Right renal pelvis (tissue), 4 donors: ENCODE measurements at places on chromosomes 2 and 18. TPM values are rescaled to one million over a fixed set of nuclear protein-coding genes. Genes with fewer than 3 reads are reported as not detected.

The FAP gene
- polyA plus RNA-seq: 18.5 TPM

The AFF3 gene
- polyA plus RNA-seq: 23.4 TPM

The ZNF638 gene
- 182 TPM for polyA plus RNA-seq

The ALK gene
- polyA plus RNA-seq: 0.50 TPM

The IKZF2 gene
- polyA plus RNA-seq: 9.0 TPM

The GAD1 gene
- polyA plus RNA-seq: 0.91 TPM

The HNMT gene
- 67.0 TPM for polyA plus RNA-seq

The STPG4 gene
- polyA plus RNA-seq: not detected

The ZSWIM2 gene
- not detected for polyA plus RNA-seq

The HADHB gene
- polyA plus RNA-seq: 205 TPM

The RRM2 gene
- 59.7 TPM for polyA plus RNA-seq

The YIPF4 gene
- 73.3 TPM for polyA plus RNA-seq

The FBXO15 gene
- 2.8 TPM for polyA plus RNA-seq

The FBXO48 gene
- 2.2 TPM for polyA plus RNA-seq

The ERBB4 gene
- polyA plus RNA-seq: 48.2 TPM

The C2orf42 gene
- polyA plus RNA-seq: 16.3 TPM

The LOXHD1 gene
- polyA plus RNA-seq: 0.69 TPM

The ICA1L gene
- polyA plus RNA-seq: 15.8 TPM

The ANKRD44 gene
- 11.3 TPM for polyA plus RNA-seq
